ENCODE measurements at places on chromosomes 11 and 22.

DNA sequence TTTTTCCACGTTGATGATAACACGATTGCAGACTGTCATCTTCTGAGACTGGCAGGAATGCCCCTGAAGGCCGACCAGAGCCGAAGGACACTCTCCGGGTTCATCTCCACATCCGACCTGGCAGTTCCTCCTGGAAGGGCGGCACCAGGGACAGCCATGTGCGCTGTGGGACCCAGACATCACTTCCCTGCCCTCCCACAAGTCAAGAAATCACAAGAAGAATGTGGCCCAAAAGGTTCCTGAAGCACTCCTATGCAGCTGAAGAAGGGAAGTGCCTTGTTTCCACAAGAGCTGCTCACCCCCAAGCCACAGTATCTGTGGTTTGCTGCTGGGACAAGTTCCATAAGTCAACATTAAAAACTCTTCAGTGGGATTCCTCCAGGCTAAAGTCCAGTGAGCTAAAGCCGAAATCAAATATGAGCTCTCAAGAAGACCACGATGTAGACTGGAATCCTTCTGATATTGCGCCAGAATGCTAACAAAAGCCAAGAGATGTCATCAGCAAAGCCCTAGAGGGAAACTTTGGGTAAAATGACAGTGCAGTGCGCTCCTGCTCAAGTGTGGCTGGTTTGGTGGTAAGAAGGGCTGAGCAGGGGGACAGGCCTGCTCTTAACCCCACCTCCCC, 21.2 kb downstream of the PACSIN2 start:
- no peak for DNase-seq

DNA sequence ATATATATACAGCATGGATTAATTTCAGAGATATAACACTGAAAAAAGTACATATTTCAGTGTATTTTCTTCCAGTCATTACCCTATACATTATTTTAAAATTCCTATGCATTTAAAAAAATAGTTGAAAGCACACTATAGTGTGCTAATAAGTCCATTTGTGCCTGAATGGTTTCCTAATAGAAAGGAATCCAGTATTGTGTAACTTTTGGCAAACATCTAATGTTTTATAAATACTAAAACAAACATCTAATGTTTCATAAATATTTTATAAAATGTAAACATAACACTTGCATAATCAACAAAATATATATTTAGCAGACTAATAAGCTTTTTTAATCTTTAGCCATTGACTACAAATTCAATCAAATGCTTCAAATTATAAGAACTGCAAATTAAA, 126.6 kb upstream of the FIBIN start:
- no peak for DNase-seq

DNA sequence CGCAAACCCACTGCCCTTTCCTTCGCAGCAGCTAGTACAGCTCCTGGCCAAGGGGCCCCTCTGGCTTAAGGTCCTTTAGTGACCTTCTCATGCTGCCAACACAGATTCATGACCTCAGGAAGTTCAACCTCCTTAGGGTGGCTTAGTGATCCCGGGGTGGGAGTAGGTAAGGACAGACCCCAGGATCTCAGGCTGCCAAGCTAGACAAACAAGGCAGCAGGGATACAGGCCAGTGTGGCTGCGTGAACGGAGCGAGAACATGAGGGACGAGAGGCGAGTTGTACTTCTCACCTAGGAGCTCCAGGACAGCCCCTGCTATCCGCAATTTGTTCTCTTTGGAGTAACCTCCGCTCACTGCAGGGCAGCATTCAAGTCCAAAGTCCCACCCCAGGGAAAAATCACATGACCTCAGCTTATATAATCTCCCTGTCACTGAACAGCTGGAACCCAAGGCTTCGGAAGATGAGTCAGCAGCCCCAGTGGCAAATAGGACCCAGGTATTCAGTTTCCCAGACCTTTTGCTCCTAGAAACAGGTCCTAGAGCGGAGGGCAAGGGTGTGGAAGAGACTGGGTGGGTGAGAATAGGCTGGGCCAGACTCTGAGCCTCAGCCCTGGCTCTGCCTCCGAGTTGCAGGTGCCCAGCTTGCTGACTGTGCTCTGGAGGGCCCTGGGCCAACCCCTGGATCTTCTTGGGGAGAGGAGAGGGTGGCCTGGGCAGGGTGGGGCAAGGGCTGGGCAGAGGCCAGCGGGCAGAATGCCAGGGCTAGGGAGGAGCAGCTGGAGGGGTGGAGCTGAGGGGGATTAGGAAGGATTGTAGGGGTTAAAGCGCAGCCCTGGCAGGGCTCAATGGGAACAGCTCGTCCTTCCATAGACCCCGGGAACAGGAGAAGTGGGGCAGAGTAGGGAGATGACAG, 13.1 kb downstream of the USP2 start:
- peak; percentile 57 for DNase-seq

- no peak for DNase-seq
These were observed 21.1 kb downstream of the NCAPD3 start for GRCh38 chr11:134202661-134203060.

DNA sequence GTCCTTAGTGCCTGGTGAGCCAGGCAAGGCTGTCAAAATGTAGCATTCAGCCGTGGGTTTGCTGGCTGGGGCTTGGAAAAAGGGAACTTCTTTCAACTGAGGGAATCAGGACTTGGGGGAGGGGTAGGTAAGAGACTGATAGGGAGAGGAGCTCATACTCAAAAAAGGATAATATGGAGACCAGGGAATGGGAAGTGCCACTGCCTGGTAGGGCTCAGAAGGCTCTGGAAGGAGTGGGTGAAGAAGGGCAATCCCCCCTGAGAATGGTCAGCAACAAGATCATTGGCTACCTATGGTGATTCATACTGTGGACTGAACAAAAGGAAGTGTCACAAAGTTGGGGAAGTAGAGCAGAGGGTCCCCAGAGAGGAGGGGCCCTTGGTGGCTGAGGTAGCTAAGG, 1.9 kb downstream of the CNGA4 start:
- DNase-seq, result no peak

GRCh38 chr22:48241658-48242057, 1479.2 kb downstream of the TBC1D22A start:
- DNase-seq, result no peak

DNA sequence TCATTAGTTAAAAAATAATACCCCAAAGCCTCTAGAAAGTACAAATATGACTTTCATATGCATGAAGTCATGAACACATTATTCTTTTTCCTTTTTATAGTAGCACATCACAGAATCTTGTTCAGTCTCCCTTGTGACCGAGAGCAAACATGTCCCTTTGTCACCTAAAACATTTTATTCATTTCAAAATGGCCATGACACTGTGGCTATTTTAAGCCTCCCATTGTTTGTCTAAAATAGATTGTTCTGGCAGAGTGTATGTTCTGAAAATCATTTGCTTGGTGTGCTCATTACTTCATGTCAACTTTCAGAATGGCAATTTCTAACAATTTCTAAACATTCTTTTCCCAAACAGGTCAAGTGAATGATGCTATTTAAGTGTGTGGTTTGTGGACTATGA, 865.0 kb downstream of the JRKL start:
- DNase-seq, result no peak

GRCh38 chr11:7057641-7058040, 31.2 kb upstream of the RBMXL2 start:
- DNase-seq, result no peak

GRCh38 chr22:17866127-17866526, 91.9 kb upstream of the BID start:
- DNase-seq, result no peak

DNA sequence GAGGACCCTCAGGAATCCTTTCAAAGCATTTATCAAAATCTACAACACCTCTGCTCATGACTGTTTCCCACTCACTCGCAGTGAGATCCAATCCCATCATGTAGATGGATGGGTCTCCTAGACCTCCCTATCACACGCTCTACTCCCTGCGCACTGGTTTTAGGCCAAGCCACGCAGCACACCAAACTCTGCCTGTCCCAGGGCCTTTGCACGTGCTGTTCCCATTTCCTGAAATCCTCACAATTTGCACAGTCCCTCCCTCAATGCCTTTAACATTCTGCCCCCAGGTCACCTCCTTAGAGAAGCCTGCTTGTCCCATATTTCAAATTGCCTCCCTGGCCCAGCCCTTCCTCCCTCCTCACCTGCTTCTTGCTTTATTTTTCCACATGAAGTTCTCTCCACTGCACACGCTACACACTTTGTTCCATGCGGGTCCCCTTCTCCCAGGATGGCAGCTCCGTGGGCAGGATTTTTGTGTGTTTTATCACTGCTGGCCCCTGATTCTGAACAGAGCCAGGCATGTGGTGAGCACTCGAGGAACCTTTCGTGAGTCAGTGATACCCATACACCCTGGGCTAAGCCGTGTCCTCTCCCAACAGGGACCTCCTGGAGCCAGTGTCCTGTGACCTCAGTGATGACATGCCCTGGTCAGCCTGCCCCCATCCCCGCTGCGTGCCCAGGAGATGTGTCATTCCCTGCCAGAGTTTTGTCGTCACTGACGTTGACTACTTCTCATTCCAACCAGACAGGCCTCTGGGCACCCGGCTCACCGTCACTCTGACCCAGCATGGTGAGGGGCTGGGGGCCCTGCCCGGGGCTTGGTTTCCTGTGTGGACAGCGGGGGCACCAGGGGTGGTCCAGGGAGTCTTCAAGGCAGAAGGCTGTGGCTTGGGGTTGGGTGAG, 12.2 kb downstream of the CSF2RB start:
- DNase-seq, result no peak

- peak; percentile 26 for DNase-seq
These were observed 12.6 kb upstream of the UBASH3B start for GRCh38 chr11:122642971-122643370.

DNA sequence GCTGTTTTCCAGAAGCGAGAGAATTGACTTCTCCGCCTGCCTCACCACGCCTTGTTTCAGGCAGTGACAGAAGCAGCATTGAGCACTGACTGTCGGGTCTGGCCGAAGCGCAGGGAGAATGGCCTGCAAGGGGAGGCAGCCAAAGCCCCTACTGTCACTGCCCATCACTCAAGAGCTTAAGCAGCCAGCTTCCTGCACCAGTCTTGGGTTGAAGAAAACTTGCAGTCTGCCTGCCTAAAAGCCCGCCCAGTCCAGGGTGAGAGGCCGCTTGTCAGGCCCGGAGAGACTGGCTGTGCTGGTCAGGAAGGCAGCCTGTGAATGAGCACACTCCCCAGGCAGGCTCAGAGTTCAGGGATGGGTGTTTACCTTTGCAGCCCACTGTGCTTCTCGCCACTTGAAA, 108.3 kb downstream of the PKNOX2 start:
- DNase-seq, result no peak

GRCh38 chr11:8477680-8478079, 116.3 kb downstream of the STK33 start:
- DNase-seq, result no peak

DNA sequence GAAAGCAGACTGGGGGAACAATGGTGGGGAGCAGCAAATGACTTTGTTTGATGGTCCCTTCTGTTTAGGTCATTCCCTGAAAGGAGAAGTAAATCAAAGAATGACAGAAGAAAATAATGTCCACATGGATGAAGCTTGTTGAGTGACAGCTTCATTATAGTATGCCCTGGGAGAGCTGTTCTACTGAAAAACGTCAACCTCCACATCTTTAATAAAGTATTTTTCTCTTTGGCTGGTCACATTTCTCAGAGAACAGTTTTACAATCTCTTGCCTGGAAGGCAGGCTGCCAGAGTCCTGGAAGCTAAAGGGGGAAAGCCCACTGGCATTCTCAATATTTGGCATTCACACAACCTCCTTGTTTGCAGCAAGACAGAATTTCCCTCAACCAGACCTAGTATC, 287.9 kb downstream of the SWAP70 start:
- DNase-seq, result no peak

DNA sequence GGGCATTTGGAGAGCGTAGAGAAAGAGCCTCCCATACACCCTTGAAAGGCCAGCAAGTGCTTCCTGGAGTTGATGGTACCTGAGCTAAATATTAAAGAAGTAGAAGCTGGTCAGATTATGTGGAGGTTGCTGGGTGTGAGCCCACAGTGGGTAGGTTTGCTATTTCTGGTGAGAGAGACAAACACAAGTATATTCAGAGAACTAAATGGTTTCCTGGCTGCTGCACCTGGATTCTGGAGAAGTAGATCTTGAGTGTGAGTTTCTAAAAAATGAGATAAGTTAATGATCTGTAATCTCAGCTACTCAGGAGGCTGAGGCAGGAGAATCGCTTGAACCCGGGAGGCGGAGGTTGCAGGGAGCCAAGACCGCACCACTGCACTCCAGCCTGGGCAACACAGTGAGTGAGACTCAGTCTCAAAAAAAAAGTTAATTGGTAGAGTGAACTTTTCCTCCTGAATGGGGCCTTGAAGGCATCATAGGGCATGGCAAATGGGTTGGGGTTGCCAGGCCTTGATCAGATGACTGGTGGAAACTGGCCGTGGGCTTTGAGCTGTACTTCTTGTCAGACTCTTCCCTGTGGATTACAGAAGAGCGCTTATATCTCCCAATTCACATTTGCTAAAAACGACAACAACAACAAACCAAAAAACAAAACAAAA, 75.8 kb downstream of the ADAMTS15 start:
- DNase-seq, result no peak

DNA sequence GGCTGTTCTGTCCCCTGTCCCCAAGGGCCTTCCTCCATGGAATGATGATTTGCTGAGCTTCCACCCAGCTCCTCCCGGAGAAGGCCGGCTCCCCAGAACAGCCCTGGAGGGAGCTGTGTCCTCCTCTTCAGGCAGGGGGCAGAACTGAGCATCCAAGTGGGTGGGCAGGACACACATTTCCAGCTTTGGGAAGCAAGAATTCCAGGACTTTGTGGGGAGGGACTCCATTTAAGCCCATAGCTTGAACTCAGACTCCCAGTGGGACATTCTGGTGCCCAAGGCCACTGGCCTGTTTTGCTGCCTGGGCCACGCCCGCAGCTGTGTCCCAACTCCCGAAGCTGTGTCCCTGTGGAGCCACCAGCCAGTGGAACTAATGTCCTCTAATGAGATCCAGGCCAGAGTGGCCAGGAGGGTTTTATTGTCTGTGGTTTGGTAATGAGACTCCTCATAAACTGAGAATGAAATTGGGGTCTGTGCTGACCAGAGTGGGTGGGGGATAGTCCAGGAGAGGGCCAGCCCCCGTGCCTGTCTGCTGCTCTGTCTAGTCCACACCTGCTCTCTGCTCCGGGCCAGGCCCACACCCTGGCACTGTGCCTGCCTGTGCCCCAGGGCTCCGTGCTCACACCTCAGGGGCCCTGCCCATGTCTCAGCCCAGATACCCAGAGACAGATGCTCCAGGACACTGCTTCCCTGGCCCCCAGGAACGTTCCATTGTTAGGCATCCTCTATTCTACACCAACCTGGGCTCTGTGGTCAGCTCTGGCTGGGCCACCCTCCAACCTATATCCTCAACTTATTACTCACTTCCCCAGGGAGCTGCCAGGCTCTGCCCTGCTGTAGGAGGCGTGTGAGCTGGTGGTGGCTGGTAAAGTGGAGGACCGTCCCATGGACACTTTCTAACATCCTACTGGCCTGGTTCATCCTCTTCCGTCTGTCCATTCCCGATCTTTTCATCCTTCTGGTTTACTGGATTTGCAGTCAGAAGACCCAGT, 7.6 kb downstream of the NECTIN1 start:
- peak; percentile 70 for DNase-seq

DNA sequence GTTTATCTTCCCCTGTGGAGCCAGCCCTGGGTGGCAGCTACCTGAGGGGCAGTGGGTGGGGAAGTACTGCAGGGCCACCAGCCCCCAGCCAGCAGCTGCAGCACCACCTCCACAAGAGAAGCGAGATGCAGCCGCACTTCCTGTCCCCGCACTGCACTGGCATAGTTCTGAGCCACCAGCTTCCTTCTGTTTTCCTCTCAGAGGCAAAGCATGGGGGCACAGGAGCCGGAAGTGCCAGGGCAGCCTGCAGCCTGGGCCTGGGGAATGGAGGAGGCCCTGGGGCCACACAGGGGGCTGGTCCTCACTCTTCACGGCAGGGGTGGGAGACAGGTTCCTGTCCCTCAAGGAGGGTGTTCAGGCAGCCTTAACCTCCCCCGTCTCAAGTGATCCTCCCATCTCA, 11.9 kb upstream of the SH3BP1 start:
- no peak for DNase-seq

- DNase-seq, result no peak
These were observed 319.3 kb upstream of the B3GAT1 start for GRCh38 chr11:134731213-134731961.
